ENCODE measurements at places on chromosomes 1 and 21. TPM values are rescaled to one million over a fixed set of nuclear protein-coding genes. Genes with fewer than 3 reads are reported as not detected.

- DNase-seq, result no peak
Measured at GRCh38 chr1:233412812-233413211, 85.3 kb downstream of the MAP3K21 start.

DNA sequence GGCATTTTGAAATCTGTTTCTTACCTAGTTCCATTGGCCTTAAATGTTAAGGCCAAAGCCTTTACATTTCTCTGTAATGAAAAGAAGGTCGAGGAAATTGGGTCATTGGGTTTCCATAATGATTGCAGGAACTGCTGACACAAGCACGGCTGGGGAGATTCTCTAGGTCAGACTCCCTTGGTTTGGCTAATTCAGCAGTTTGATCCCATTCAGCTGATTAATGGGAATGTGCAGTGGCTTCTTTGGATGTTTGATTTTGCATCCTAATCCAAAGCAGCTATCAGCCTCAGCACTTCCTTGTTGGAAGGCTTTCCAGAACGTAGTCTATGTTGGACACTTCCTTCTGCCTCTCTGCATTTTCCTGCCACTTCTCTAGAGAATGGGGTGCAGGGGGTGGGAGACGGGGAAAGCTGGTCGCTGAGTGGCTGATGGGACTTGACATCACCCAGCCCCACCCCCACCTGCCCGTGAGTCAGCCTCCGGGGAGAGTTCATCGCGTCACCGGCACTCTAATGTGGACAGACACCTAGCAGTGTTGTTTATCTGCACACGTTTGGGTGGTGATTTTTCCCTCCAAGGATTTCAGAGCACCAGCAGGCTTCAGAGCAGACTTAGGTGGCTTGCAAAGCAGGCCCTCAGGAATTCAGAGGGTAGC is 5.4 kb downstream of the PSEN2 start:
- DNase-seq, result no peak

The FCRL3 gene
- 0.96 TPM for total RNA-seq

The DMRTA2 gene
- not detected for total RNA-seq

The EDN2 gene
- not detected for total RNA-seq

DNA sequence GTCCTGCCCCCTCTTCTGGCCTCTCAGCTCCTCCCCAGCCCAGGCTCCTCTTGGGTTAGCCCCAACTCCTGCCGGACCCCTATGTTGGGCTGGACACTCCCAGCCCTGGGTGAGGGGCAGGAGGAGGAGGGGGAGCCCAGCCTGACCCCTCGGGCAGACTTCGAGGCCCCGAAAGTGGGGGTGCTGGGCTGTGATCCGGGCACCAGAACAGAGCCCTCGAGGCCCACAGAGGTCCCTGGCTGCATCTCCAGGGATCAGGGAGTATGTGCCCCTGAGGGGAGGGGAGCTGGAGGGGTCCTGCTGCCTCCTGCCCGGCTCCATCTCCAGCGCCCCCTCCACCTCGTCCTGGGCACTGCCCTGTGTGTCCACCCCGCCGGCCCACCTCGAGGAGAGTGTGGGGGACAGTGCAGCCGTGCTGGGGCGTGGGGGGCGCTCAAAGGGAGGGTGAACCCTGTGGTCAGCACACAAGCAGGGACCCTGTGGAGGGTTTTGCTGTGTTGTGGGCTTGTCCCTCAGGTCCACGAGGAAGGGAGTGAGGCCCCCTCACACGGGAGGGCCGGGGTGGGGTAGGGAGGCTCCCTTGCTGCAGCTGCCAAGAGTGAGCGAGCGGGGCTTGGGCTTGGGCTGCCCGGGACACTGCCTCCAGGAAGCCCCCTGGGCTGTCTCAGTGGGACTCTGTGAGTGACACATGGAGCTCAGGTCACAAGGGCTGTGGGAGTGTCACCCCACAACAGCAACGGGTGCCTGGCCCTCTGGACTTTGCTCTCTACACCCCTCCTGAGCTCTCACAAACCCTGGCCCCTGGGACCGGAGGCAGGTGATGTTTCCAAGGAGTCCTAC is 54.4 kb downstream of the COL18A1 start:
- no peak for DNase-seq

DNA sequence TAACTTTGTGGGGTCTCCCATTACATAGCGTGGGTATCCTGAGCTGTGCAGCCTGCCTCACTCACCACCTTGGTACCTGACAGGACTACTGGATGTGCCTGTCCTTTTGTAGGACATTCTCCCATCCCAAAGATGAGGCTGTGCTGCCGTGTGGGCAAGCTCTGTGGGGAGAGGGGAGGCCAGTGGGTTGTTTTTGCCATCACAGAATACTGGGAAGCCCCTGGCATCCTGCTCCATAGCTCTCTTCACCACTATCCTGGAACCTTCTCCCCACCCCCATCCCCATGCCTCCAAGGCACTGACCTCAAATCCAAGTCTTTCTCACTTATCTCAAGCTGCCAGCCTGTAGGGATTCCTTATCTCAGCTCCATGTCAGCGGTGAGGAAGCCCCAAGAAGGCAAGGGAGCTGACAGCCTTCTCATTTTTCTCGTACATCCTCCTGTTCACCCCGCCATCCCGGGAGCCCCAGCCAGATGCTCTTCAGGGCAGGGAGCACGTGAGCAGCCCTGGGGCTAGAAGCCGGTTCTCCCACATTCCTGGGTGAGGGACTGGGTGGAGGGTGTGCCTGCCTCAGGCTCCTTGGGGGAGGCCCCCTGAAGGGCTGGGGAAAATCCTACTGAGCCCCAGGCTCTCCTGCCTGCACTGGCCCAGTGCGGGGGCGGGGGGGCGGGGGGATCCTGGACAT is 2.4 kb upstream of the ELF3 start:
- DNase-seq, result no peak

The PIK3C2B gene
- 43.1 TPM for total RNA-seq

GRCh38 chr1:204414016-204414415 is 2.4 kb upstream of the PPP1R15B start:
- no peak for DNase-seq

GRCh38 chr1:33126411-33127000 is 45.6 kb downstream of the AZIN2 start:
- DNase-seq, result no peak

DNA sequence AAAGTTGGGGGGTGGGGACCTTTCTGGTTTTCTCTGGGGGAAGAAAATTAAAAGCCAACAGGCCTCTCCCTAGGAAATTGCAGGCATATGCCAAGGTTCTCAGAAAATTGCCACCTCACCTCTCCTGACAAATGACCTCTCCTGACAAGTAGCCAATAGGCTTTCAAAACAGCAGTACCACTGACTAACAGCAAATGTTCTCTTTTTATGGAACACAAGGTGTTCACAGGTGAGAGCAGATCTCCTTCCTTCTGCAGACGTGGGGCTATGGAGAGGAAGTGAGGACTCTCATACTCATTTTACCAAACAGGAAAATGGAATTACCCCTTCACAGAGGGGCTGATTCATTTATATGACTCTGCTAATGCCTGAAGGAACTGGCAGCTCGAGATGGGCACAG is 32.7 kb upstream of the SUCO start:
- no peak for DNase-seq

DNA sequence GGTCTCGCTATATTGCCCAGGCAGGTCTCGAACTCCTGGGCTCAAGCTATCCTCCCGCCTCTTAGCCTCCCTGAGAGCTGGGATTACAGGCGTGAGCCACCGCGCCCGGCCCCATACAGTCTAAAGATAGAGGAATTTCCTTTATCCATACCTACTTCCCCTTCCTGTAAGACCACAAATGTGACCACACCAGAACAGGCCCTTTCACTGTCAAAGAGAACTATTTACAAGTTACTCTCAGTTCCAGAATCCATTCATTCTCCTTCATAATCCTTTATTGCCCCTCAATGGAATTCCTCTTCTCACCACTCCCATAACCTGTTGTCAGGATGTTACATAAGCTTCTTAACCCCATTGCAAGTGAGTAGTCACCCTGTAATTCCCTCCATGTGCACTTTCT is 26.3 kb upstream of the SLC5A9 start:
- no peak for DNase-seq

- DNase-seq, result no peak
Measured at GRCh38 chr1:159005676-159006075, 4.0 kb upstream of the IFI16 start.

The CD244 gene
- total RNA-seq, result 0.91 TPM

- DNase-seq, result no peak
Measured at GRCh38 chr1:240768979-240769378, 157.0 kb upstream of the GREM2 start.

The TBX19 gene
- total RNA-seq, result 7.2 TPM

The PLEKHA6 gene
- total RNA-seq, result 0.31 TPM

The LGR6 gene
- total RNA-seq, result 0.69 TPM

- peak; percentile 12 for DNase-seq
Measured at GRCh38 chr1:224700918-224701531, 84.9 kb downstream of the CNIH3 start.

DNA sequence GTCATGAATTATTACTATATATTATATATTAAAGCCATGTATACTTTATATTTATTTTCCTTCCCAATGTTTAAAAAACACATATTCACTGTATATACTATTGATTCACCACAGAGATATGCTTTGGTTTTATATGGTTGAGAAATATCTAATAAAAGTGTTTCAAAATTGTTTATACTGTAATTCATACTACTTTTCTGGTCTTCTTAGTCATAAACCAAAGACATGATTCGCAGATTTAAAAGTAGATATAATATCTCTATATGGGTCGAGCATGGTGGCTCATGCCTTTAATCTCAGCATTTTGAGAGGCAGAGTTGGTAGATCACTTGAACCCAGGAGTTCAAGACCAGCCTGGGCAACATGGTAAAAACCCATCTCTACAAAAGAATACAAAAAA is 738.4 kb downstream of the USP25 start:
- no peak for DNase-seq

The TP53BP2 gene
- 54.6 TPM for total RNA-seq

The ENAH gene
- 0.12 TPM for total RNA-seq

The ARHGEF16 gene
- total RNA-seq, result 0.14 TPM

GRCh38 chr1:29120947-29121485 is 2.7 kb downstream of the TMEM200B start:
- peak; percentile 84 for DNase-seq

The KRTAP10-11 gene
- not detected for total RNA-seq

DNA sequence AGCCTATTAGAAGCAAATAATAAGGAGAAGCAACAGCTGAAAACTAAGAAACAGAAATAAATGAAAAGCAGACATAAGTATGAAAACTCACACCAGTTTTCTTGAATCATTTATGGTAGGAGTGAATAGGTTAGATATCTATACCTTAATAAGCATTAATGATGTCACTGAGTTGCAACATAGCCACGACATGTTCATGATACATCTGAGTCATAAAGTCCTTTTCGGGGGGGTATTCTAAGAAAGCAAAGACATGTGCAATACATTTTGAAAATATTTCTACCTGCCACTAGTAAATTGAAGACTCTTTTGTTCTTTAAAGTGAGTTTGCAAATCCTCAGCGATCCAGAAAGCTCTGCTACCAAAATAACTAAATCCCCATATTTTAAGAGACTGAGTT is 7.2 kb downstream of the CD34 start:
- no peak for DNase-seq

DNA sequence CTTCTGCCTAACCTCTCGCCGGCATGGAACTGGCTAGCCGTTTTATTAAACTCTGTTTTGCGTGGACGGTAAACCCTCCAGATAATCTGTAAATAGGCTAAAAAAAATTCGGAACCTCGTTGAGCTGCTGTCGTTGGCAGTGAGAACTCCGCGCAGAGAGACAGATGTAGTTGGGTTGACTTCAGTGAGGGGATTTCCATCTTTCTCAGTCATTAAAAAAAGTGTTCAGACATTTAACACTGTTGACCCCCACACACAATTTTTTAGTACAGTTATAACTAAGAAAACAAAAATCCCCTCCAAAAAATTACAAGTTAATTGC is 464 bp downstream of the PARK7 start:
- DNase-seq, result no peak

GRCh38 chr21:27636656-27637055 is 669.8 kb upstream of the ADAMTS5 start:
- no peak for DNase-seq
